ENCODE measurements at places on chromosomes 13 and 19.
A peak's percentile ranks its signal among the peaks of the same experiment; 100 is the strongest.

DNA sequence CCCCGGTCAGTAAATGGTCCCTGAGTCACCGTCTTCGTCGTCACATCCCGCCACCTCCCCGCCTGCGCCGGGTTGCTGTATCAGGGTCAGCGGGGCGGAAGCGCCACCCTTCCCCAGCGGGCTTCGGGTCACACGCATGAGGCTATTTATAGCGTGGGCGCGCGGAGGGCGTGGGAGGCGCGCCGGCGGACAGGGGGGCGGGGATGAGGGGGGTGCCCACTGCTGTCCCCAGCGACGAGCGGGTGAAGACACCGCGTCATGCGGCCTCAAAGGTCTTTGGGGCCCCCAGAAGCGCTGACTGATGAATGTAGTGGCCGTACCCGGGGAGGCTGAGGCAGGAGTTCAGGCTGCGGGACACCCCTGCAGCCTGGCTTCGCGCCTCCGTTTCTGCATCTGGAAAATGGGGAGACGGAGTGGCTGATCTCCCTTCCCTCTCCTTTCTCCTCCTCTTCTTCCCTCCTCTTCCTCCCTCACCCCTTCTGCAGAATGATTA lies 7.9 kb downstream of the UNC13A start:
- peak; percentile 95 for DNase-seq

GRCh38 chr13:35309706-35310105 lies 166.8 kb downstream of the MAB21L1 start:
- no peak for DNase-seq

DNA sequence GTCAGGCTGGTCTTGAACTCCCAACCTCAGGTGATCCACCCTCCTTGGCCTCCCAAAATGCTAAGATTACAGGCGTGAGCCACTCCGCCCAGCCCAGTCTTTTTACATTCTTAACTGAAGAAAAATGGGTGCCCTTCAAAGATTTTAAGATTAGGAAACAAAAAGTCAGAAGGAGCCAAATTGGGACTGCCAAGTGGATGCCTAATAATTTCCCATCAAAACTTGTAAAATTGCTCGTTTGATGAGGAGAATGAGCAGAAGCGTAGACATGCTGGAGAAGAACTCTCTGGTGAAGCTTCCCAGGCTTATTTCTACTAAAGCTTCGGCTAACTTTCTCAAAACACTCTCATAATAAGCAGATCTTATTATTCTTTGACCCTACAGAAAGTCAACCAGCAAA lies 31.3 kb downstream of the NUMBL start:
- DNase-seq: no peak

DNA sequence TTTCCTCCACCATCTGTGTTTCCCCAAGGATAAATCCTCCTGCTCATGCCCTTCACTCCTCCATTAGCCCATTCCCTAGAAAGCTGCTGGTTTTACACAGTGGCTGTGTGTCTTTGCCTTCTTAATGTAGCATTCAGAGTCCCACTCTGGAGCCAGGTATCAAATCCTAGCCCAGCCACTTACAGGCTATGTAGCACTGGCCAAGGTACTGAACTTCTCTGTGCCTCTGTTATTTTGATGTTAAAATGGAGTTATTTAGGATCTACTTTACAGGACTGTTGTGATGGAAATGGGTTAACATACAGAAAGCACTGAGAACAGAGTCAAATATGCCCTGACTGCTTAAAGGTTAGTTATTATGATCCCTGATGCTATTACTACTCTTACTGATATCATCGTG lies 1.5 kb upstream of the ZSCAN4 start:
- DNase-seq: no peak

- no peak for DNase-seq
Measured at GRCh38 chr19:6373813-6374108, 1.2 kb downstream of the ALKBH7 start.

GRCh38 chr13:113887700-113888201 lies 23.9 kb upstream of the GAS6 start:
- DNase-seq: no peak

DNA sequence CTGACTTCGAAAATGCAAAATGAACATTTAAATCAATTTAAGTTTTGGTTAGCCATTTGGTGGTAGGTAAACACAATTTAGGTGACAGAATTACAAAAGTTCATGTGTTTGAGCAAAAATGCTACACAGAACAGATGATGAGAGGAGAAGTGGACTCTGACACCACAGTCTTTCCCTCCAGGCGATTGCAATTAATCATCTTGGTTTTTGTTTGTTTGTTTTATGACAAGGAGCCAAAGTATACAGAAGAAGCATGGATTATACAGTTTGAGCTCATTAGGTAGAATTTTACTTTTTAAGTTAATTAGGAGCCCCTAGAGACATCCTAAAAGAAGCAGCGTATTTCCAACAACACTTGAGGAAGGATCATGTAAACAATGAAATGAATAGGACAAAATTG lies 49.3 kb upstream of the FREM2 start:
- no peak for DNase-seq

DNA sequence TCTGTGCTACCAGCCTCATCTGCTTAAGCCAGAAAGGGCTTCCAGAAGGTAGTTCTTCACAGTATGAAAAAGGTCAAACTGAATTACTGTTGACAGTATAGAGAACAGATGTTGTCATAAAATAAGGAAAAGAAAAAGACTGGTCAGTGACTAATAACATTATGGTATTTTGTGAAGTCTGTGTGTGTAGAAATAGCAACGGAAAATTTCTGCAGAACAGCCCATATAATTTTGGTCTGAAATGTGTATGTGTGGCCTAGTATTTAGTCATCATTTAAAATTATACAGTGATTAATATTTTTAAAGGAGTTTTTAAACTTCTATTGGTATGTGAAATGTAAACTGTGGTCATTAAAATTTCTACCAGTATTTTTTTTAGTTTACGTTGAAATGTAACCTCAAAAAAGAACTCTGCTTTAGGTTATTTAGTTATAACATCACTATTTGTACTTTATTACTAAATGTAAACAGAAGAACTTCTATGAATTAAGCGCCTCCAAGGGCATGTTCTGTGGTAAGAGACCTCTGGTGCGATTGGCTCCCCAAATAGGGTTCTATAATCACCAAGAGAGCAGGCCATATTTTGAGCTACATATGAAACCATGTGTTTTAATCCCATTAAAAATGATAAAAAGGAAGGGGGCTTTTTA lies 3.3 kb upstream of the GPR183 start:
- no peak for DNase-seq

GRCh38 chr19:41321600-41322270 lies 11.8 kb downstream of the CCDC97 start:
- DNase-seq: no peak

DNA sequence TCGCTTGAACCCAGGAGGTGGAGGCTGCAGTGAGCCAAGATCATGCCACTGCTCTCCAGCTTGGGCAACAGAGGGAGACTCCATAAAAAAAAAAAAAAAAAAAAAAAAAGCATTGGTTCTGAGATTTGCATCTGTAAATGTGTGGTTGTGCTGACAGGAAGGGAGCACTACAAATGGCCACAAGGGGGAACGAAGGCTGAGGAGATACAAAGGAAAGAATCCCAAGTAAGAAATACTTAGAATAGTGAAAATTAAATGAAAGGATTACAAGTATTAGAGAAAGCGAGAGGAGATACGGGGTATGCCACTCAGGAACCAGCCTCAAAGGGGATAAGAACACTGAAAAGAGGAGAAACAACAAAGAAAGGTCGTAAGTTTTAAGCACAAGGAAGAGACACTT lies 284.9 kb downstream of the KLF12 start:
- peak; percentile 51 for DNase-seq
